ENCODE measurements at places on chromosomes 16 and 17.

- DNase-seq: no peak
Measured at GRCh38 chr17:8826808-8827435, 27.8 kb upstream of the MFSD6L start.

DNA sequence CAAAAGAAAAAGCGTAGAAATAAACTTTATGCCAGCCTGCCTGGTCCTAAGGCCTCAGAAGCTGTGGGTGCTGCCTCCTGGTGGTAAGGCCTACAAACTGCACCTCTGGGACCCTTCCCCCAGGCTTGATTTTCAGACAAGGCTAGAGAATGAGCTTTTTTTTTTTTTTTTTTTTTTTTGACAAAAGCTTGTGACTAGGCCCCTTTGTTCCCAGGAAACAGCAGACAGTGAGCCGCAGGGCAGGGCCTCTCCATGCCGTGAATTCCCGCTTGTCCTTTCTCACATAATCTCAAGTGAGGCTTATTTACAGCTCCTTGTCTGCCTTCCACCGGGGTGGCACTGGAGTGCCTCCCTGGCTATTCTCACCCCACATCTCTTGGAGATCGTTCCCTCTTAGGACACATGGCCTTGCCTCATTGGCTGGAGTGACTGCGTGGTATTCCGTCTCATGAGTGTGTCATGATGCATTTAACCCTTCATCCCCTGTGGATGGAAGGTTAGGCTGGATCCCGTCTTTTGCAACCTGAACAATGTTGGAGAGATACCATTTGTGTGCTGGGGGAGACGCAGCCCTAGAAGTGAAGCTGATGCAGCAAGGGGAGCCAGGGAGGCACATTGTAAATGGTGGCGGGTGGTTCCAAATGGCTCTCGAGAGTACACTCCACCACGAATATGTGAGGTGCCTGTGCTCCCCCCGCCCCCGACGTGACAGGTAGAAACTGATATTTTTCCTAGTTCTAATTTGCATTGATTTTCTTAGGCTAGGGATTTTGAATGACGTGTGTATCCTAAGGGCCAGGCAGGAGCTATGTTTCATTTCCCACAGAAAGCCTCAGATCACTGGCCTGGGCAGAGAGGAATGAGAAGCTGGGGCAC is 49.6 kb downstream of the USP22 start:
- peak; percentile 49 for DNase-seq

DNA sequence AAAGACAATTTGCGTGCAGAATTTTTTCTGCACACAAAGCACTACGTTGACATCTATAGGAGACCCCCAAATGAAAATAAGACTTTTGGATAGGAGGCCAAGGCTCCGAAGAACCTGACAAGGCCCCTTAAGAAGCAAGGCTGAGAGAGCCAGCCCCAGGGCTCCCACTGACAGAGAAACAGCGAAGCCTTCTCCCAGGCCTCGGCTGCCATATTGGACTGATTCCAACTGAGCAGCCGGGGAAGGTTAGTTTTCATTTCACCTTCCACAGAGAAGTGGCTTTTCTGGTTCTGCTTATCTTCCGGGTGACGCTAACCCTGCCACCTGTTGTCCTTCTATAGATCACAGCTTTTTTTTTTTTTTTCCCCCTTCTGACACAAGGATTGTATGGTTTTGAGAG is 356.7 kb downstream of the SOX9 start:
- no peak for DNase-seq

GRCh38 chr17:42814633-42815399 is 9.3 kb downstream of the BECN1 start:
- no peak for DNase-seq

DNA sequence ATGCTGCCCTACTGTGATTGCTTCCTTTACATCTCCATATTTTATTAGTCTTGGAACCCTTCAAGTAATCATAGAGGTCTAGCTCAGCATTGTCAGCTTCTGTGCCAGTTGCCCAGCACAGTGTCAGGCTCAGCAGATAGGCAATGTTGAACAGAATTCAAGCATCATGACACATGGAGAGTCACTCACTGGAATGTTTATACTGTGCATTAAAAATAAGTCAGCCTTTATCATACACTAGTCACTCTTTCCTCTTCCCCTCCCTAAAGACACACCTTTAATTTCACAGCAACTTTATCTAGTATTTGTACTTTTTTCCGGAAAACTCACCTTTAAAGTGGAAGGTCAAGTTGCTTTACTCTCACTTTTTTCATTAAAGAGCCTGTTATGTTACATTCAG is 253.8 kb upstream of the CDH11 start:
- no peak for DNase-seq

GRCh38 chr17:37043201-37043600 is 94.4 kb downstream of the AATF start:
- DNase-seq: no peak

DNA sequence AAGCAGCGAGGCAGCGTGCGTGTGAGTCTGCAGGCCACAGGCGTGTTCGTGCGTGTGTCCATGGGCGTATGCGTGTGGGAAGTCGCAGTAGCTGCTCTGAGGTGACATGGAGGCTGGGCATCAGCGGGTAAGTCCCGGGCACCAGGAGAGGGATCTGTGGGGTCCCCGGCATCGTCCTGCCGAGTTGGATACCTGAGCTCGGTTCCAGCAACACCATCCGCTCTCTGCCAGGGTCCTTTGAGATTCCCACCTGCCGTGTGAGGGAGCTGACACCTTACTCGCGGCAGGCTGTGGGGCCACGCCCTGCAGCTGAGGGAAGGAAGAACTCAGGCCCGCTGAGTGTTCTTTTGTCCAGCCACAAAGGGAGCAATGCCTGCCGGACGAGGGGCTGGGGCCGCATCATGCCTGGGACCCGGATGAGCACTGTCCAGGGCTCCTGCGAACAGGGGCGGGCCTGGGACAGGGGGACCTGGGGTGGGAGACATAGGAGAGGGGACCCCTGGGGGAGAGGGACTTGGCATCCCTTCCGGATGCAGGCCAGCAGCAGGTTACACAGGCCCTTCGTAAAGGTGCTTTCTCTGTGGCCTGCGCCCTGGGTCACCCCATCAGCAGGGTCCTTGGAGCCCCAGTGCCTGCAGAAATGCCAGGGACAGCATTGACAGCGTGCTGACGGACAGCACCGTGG is 5.0 kb upstream of the SNAI3 start:
- no peak for DNase-seq

GRCh38 chr17:44995436-44996001 is 27.4 kb upstream of the C1QL1 start:
- no peak for DNase-seq

- DNase-seq: no peak
Measured at GRCh38 chr16:3661311-3661710, 6.8 kb downstream of the DNASE1 start.

DNA sequence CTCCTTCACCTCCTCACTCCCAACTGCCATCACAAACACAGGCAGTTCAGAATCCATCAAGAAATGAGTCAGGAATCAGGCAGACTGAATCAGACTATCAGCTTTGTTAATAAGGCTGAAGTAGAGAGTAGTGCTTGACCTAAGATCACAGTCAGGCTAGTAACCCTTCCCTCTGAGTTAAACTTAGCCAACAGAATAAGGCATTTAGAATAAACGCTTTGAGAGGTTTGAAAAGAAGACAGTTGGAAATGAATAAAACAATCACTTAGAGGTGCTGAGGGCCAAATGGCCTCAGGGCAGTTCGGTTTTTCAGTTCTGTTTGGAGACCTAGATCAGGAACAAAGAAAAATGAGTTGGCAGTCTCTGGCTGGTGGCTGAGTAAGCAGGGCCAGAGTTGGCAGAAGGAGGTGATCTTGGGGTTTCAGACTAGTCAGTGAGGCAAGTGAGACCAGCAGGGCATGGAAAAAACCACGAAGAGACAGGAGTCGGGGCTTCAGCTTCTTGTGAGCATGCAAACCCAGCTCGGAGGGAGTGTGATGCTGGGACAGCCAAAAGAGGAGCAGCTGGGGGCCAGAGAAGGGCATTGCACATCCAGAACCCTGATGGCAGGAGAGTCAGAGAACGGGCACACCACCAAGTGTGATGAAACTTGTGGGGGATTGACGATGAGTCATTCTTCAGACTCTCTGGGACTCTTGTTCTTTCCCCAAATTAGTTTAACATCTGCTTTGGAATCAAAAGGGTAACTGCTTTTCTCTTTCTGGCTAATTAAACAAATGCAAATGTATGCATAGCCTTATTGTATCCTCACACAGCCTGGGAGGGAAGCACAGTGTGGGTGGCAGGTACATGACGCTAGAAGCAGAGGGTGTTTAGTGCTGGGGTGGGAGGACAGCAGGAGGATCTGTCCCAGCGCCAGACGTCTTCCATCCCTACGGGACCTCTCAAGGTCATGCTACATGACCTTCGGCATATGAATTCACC is 54.8 kb downstream of the SPECC1 start:
- no peak for DNase-seq

Data from natural killer cell (primary cell).